Activated T-cell treated with anti-CD3 and anti-CD28 coated beads, Interleukin-2, amount 50 U/mL, for 1 hour (primary cell): ENCODE measurements at places on chromosomes 2 and 18.
A peak's percentile ranks its signal among the peaks of the same experiment; 100 is the strongest.

DNA sequence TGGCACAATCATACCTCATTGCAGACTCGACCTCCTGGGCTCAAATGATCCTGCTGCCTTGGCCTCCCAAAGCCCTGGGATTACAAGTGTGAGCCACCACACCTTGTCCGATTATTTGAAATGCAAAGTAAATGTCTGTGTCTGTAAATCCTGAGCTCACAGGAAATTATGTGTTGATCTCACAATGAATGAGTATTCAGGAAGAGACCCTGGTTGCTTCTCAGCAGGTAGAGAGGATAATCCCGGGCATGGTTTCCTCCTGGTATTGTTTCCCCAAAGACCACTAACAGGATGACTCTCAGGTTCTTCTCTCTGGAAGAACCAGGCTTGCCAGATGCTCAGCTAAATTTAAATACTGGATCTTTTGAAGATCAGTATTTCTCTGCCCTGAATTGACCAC, 147.6 kb downstream of the LDLRAD4 start:
- DNase-seq, result no peak

GRCh38 chr2:69584127-69584889, 59.2 kb downstream of the AAK1 start:
- DNase-seq, result no peak

- no peak for DNase-seq
These were observed 81.1 kb downstream of the DYNAP start for GRCh38 chr18:54672109-54672508.

- no peak for DNase-seq
These were observed 81.7 kb upstream of the SEC11C start for GRCh38 chr18:59057969-59058368.

DNA sequence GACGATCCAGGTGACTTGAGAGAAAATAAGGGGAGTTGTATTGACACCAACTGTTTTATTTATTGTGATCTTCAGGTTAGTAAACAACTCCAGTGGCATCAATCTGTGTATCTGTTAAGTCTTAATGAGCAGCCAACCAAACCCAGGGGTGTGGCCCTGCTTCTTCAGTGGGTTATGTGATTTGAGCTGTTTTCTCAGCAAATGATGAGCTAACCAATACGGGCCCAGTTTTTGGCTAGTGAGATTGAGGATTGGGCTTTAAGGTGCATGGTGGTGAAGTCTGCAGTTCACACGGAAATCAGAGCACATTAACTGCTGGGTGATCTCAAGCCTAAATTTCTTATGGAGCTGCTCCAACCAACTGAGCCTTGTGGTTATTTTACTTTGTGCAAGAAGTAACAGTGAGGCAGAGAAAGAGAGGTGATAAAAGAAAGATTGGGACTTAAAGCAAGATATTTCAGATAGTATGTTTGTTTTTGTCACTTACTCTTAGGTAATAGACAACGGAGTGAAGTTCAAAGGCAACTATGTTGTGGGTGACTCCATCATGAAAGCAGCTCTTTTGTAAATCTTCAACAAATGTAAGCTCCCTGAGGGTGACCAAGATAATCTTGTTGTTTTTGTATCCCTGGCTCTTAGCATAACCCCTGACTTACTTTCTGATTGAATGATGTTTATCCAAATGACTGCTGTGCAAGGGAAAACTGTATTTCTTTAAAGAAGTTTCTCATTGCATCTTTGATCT, 2.4 kb downstream of the MTCL1 start:
- DNase-seq, result no peak

GRCh38 chr2:170973225-170973491, 44.1 kb downstream of the GORASP2 start:
- no peak for DNase-seq

DNA sequence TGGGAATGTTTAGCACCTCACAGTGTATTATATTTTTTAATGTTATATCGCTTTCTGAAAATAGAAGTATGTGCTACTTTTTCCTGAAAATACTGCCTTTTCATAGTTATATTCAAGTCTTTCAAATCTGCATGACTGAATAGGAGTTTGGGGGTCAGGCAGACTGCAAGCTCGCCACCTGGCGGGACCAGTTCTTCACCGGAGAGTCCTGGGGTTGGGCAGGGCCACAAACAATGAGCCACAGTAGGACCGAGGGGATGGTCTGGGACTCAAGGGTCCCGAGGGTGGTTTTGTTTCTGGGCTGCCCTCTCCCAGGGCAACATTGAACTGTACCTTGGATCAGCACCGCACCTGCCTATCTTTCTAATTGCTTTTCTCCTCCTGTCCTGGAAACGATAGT, 70.6 kb downstream of the VWA3B start:
- DNase-seq, result no peak

DNA sequence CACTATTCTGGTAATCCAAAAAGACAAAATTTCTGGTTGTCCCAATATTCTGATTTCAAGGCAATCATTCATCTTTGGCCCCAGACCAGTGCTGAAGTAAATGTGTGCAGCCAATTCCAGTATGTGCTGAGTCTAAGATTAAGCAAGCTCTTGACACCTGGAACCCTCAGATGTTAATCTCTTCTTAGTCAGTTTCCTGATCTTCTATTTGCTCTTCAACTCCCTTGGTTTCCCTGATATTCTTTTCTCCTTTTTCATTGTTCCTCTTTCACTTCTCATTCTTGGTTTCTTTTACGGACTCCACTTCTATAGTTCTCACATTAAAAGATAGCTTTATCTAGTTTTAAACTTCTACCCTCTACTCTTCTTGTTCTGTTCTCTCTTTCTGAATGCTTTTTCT, 445.7 kb upstream of the FANCL start:
- DNase-seq, result no peak

- DNase-seq, result no peak
These were observed 23.4 kb upstream of the SNED1 start for GRCh38 chr2:240974771-240975572.

- DNase-seq, result no peak
These were observed 18.5 kb upstream of the IL36G start for GRCh38 chr2:112959109-112959812.

- peak; percentile 41 for DNase-seq
These were observed 219.9 kb downstream of the SH3RF3 start for GRCh38 chr2:109348671-109349502.

- no peak for DNase-seq
These were observed 242.2 kb downstream of the TGIF1 start for GRCh38 chr18:3692113-3692621.

- no peak for DNase-seq
These were observed 18.2 kb downstream of the NRP2 start for GRCh38 chr2:205700331-205701132.

GRCh38 chr2:182824767-182825158, 41.7 kb downstream of the FRZB start:
- DNase-seq, result no peak

GRCh38 chr18:35491700-35492077, 6.1 kb downstream of the INO80C start:
- no peak for DNase-seq

DNA sequence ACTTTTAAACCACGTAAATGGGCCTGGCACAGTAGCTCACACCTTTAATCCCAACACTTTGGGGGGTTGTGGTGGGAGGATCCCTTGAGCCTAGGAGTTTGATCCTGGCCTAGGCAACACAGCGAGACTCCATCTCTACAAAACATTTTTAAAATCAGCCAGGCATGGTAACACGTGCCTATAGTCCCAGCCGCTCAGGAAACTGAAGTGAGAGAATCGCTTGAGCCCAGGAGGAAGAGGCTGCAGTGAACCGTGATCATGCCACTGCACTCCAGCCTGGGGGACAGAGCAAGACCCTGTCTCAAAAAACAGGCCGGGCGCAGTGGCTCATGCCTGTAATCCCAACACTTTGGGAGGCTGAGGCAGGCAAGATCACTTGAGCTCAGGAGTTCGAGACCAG, 12.2 kb downstream of the ROCK1 start:
- no peak for DNase-seq

- no peak for DNase-seq
These were observed 90.6 kb downstream of the MDH1 start for GRCh38 chr2:63679252-63679855.

DNA sequence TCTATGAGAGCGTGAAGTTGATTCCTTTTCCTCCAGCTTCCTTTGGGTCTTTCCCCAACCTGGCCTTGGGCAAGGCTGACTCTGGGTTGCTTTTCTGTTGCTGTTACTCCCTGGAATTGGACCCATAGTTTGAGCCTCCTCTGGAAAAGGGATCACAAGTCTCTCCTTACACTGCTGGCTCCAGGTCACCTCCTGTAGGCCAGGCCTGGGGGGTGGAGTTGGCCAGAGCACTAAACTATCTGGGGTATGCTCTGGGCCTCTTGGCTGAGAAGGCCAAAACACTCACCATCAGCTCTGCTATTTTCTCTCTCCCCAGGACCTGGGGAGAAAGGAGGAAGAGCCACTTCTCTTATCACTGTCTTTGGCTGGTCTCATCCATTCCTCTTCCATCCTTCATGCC, 56.5 kb upstream of the NCOA1 start:
- DNase-seq, result no peak

- no peak for DNase-seq
These were observed 17.8 kb downstream of the DOK1 start for GRCh38 chr2:74572178-74572925.

- DNase-seq, result no peak
These were observed 180.0 kb downstream of the GLI2 start for GRCh38 chr2:120915670-120916069.

GRCh38 chr2:97747716-97748115, 34.3 kb downstream of the ZAP70 start:
- no peak for DNase-seq

DNA sequence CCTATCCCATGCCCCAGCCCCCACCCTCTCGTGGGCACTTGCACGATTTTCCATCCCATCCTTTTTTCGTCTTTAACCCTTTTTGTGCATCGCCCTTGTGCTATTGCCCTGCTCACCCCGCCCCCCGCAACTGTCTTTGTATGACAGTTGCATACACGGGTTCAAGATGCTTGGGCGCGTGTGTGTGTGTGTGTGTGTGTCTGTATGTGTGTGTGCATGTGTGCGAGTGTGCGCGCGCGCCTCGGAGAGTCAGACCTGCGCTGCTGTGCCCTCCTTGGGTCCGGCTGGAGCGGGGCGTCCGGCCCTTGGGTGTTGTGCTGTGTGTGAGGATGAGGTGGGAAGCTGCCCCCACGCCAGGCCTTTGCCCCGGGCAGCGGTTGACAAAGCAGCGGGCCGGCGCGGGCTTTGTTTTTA, 230.7 kb downstream of the HAUS1 start:
- no peak for DNase-seq

GRCh38 chr2:178043266-178043665, 29.3 kb downstream of the PDE11A start:
- DNase-seq, result no peak

DNA sequence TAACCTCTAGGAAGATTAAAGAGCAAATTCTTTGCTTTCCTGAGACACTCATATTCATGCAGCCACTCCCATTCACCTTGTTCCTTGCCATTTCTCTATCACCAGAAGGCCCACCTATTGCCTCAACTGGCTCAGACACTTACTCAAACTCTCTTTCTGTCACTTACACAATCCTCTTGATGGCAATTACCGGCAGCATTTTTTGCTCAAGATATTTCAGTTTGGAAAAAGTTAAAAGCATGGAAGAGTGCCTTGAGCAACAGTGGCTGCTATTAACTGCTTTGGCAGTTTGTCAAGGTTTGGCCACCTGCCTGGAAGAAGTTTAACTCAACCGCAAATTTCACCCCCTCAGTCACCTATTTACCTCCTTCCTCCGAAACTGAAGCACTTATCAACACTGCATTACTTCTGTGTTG, 1104.0 kb upstream of the PIK3C3 start:
- DNase-seq, result no peak

DNA sequence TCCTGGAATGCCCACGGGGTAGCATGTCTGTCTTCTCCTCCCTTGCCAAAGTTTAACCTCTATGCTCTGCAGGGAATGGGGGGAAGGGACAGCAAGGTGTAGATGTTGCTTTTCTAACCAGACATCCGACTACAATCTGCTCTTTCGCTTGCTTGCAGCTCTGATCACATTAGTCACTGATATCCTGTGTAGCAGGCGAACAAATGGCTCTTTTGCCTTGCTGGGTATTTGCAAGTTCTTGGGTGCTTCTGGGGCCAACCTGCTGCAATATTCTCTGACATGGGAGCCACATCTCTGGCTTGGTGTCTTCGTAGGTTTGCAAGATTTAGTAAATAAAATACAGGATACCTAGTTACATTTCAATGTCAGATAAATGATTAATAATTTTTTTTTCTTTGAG, 190.0 kb downstream of the ASB1 start:
- no peak for DNase-seq

GRCh38 chr2:126506786-126507185, 149.2 kb upstream of the GYPC start:
- DNase-seq, result no peak

GRCh38 chr2:182522972-182523473, 96.2 kb upstream of the PDE1A start:
- no peak for DNase-seq

DNA sequence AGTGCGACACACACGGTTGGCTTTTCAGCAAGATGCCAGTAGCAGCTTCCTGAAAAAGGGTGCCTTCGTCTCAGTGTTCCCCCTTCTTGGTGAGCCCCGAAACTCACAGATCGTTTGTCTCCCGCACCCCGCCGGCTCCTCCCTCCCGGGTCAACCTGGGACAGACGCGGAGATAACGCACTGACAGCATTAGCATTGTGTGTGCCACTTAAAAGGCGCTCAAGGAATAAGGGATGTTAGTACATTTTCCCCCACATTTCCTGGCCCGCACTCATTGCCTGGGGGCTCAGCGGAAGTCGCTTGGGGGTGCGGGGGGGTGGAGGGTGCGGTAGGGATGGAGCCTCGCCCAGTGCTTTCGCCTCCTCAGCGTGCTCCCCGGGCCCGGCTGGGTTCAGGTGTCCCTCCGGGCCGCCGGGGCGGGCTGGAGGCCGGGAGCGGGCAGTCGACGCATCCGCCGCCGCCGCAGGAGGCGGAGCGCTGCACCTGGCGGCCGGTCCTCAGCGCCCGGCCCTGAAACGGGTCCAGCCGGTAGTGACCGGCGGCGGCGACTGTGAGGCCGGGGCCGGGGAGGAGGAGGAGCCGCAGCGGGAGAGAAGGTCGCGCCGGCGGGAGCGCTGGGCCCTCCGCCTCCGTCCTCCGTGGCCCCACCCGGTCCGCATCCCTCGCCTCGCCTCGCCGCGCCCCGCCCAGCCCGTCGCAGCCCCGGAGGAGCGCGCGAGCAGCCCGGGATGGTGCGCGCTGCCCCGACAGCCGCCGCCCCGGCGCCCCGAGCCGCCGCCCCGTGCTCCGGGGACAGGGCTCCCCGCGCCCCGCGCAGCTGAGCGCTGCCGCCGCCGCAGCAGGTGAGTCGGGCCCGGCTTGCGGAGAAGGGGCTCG, at the start of gene MFSD6:
Gene MFSD6 (plus strand): TSS at position 694 of the 876 bp plus-strand sequence. CDS start 27,675 bp downstream, outside the sequence.
- DNase-seq, result peak; percentile 75

DNA sequence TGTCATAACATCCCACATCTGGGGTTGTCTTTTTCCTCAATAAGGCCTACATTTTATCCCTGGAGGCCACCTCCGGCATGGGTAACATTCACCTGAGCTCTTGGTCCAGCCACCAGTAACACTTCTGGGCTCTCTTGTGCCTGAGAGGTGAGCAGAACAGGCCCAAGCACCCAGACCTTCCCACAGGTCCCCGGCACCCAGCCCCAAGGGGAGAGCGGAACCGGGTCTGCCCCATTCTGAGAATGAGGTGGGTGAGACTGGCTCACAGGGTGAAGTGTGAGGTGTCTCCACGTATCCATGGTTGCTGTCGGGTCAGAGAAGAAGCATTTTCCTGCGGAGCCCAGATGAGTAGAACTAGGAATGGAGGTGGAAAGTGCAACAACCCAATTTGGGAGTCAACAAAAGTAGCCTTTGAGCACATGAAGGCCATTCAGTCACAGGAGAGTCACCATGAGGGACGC, 496.7 kb upstream of the MYT1L start:
- no peak for DNase-seq

- DNase-seq, result no peak
These were observed 96.6 kb downstream of the MBD2 start for GRCh38 chr18:54127759-54128378.
